ENCODE measurements at places on chromosomes 2 and 18.

GRCh38 chr2:49973917-49974368 is 819.6 kb upstream of the FSHR start:
- peak; percentile 5 for DNase-seq

DNA sequence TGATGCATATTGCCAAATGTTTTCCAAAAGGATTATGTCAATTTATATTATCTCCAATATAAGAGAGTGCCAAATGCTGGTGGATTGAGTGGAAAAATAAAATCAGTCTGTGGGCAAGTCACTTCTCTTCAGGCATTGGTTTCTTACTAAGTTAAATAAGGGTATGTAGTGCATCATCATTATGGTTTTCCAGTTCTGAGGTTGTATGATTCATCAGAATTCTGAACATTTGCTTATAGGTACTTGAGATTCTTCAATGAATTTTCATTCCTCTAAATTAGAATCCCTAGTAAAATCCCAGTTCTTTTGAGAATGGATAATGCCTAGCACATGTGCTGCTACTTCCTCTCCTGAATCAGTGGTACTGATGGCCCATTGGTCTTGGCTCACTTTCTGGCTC is 188.9 kb upstream of the OSR1 start:
- DNase-seq, result no peak

DNA sequence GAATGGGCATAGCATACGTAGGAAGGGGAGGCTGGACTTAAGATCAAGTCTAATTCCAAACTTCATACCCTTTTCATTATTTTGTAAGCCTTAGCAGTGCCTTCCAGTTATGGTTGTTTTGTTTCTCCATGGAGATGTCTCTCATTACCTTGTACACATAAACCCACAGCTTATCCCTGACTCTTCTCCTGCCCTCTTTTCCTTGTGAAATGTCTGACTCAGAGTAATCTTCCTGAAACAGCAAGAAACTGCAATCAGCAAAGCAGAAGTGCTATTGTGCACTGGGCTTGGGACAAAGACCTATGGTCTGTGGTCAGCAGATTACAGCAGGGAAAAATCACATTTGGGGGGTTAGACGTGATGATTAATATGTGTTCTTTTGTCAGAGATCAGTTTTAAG is 176.7 kb downstream of the IKZF2 start:
- DNase-seq, result no peak

- DNase-seq, result peak; percentile 94
Observed at GRCh38 chr18:51029694-51030536, at the start of gene SMAD4. Gene SMAD4 (plus strand): TSS chr18:51030213. CDS start chr18:51047047, 16,834 bp downstream.

DNA sequence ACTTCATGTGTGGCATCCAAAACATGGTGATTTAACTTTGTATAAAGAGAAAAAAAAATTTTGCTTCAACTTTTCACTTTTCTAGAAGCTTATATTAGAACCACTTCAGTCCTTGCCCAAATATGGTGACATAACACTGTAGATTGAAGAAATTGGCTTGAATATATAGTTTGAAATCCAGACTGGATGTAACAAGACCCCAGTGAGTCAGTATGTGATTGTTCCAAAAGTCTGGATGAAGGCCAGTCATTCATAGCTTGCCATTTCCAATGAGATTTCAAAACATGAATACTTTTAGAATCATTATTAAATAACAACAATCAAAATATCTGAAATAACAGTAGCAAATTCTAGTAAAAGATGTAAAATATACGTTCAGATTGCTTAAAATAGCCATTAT is 104.8 kb upstream of the FN1 start:
- DNase-seq, result no peak
